ENCODE measurements at places on chromosomes 1 and 21.

DNA sequence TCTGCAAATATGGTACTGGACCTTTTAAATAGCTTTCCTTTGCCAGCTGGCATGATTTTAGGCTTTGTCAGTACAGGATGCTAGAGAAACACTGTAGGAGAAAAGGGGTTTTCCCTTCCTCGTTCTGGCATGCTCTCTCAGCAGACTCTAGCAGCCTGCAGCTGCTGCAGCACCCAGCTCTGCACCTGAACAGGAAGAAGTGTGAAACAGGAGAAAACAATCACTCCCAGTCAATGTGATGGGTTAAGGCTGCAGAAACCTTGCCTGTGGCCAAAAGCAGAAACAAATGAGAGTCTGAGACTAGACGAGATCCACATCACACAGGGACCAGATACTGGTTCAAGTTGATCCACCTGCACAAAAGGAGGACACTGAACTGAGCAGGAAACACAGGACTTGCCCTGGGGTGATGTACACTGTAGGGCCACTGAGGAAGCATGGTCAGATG lies 21.2 kb downstream of the OVGP1 start:
- DNase-seq, result peak; percentile 26

DNA sequence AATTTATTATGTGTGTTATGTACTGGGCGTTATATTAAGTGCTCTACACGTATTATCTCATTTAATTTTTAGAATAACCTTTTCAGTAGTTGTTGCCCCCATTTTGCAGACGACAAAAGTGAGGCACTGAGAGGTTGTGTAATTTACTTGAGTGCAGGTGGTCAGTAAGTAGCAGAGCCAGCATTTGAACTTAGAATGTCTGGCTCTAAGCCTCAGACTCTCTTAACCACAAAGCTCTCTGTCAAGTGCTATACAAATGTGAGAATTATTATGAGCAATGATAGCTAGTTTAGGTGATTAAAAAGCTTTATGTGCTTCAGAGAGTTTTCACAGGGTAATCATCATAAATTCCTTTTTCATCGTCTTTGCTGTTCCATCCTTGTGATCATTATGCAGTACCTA lies 96.3 kb upstream of the UBE2U start:
- DNase-seq, result no peak

DNA sequence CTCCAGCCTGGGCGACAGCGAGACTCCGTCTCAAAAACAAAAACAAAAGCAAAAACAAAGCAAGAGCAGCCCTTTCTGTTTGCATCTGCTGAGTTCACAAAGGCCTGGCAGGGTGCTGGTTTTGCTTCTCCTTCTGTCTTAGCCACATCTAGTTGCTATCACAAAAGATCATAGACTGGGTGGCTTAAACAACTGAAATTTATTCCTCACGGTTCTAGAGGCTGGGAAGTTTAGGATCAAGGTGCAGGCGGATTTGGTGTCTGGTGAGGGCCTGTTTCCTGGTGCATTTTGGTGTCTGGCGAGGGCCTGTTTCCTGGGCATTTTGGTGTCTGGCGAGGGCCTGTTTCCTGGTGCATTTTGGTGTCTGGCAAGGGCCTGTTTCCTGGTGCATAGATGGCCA lies 471.3 kb downstream of the CAMTA1 start:
- DNase-seq, result no peak

DNA sequence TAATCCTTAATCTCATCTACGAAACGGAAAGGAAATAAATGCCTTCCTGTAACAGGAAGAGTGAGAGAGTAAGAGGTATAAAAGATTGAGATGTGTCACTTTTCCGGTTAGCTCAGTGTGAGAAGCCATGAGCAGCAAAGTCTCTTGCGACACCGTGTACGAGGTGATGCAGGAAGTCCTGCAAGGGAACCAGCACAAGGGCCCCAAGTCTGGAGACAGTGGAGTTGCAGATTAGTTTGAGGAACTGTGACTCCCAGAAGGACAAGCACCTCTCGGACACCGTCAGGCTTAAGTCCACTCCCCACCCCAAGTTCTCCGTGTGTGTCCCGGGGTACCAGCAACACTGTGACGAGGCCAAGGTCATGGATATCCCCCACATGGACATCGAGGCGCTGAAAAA lies 592.3 kb upstream of the ADGRL2 start:
- DNase-seq, result no peak

DNA sequence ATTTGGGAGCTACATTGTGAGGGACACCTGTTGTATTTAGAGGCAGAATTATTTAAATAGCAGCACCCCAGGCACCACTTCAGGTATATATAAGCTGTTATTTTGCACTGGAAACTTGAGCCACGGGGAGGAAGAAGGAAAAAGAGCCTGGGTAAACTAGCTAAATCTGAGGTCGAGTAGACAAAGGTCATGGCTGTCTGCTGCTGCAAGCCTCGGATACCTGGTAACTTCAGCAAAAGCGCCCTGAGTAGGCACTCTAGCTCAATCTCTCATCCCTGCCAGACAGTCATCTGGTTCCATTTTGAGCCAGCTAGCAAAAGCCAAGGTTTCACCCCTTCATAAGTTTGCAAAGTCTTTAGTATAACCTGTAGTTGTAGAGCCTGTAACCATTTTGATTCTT lies 101.9 kb upstream of the ZNF644 start:
- no peak for DNase-seq

- DNase-seq, result no peak
Measured at GRCh38 chr1:182835806-182836205, 3.3 kb upstream of the DHX9 start.

- DNase-seq, result peak; percentile 42
Measured at GRCh38 chr1:6489799-6490180, 1.7 kb downstream of the PLEKHG5 start.

- peak; percentile 46 for DNase-seq
Measured at GRCh38 chr1:151511636-151512215, 539 bp downstream of the CGN start.

GRCh38 chr21:45537111-45537745 lies 5.0 kb downstream of the SLC19A1 start:
- no peak for DNase-seq

DNA sequence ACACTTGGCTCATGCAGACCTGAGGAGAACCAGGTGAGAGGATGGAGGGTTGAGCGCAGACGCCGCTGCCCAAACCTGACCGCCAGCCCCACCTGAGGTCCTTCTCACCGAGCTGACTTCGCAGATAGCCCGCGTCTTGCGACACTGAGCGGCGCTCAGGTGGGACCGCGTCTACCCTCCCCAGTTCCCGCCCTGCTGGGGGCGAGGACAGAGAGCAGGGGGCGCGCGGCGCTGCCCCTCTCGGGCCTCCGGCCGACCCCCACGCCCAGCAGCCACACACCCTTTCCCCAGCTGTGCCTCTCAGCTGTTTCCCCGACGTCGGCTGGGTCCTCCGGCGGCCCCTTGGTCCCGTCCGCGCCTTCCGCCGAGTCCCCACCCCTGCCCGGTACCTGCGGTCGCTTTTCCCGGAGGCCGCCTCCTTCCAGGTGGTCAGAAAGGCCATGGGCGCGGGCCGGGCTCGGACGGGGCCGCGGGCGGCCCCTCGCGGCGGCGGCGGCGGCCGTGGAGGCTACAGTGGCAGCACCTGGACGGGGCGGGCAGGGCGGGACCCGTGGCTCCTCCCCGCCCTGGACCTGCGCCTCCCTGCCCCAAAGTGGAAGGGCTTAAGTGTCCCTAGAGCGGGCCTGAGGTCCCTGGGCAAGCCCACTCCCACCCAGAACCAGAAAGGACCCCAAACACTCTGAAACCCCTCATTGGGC lies 14.4 kb upstream of the TTC39A start:
- DNase-seq, result no peak

DNA sequence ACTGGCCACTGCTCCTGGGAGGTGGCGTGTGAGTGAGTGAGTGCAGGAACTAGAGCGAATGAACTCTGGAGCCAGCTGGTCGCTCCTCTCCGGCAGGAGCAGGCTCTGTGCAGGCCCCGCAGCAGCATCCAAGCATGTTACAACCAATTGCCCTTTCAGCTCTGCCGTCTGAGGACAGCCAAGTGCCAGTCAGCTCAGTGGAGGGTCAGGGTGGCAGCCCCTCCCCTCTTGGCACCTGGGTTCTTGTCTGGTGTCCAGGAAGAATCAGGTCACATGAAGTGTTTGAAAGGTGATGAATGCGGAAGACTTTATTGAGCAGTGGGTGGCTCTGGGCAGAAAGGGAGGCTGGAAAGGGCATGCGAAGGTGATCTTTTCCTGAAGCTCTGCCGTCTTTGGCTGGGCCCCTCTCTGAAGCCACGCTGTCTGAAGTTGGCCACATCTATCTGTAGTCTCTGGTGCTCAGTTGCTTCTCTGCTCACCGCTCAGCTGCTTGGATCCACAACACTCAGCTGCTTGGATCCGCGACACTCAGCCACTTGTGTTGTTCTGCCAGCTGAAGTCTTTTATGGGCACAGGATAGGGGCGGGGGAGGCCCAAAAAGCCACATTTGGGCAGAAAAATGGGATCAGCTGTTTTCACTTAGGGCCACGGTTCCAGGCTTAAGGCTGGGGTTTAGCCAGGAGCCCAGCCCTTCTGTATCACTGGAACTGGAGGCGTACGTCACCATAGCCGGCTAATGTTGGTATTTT lies 139.8 kb downstream of the ADSS2 start:
- DNase-seq, result peak; percentile 2

DNA sequence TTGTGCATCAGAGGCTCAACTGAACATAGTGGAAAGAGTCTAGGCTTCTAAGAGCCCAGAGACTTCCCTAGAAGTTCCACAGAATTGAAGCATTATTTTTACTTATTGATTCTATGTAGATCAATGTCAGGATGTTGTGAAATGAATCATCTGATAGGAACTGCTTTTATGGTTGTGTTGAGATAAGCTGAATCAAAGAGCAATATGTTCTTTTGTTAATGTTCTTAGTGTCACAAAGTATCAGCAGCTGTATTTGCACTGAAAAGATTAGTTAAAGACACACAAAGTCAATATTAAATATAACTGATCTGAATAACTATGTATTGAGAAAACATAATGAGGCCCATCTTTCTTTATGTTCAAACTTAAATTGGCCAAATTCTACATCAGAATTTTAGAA lies 430.7 kb upstream of the ZRANB2 start:
- no peak for DNase-seq
